ENCODE measurements at places on chromosomes 3 and 15.
A peak's percentile ranks its signal among the peaks of the same experiment; 100 is the strongest.

- DNase-seq, result no peak
Observed at GRCh38 chr3:99663977-99664376, 25.6 kb downstream of the COL8A1 start.

DNA sequence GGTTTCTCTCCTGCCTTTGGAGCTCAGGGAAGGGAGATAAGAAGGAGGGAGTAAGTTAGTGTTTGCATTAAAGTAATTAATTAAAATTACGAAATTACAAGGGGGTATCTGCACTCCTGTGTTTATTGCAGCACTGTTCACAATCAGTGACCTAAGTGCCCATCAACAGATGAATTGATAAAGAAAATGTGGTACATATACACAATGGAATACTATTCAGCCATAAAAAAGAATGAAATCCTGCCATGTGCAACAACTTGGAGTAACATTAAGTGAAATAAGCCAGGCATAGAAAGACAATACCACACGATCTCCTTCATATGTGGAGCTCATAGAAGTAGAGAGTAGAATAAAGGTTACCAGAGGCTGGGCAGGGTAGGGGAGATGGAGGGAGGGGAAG lies 202.0 kb downstream of the SHQ1 start:
- no peak for DNase-seq

DNA sequence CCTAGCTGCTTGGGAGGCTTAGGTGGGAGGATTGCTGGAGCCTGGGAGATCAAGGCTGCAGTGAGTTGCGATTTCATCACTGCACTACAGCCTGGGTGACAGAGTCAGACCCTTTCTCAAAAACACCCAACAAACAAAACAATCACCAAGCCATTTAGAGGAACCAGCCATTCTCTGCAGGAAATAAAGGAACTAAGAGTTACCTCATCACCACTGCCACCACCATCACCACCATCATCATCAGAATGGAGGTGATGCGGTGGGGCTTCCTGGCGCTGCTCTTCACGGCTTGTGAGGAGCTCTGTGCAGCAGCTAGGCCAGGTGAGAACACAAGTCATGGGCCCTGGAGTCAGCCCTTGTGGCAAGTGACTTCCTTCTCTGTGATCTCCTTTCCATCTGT lies 37.7 kb upstream of the KLHL25 start:
- DNase-seq, result no peak

DNA sequence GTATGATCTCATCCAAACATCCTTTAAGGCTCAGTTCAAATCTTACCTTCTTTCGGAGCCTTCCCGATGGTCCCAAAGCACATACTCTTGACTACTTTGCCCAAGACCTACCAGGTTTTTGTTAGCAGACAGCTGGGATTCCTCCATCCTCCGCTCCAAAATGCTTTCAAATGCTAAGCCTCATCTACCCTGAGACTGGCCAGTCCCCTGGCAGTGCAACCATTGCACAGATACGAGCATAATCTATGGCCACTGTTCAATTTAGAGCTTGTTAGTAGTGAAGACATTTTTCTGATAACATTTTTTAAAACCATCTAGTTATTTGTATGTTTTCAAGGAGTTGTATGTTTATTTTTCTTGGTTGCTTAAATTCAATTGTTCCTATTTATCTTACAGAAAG lies 264.4 kb upstream of the NR2F2 start:
- no peak for DNase-seq

GRCh38 chr15:38012894-38013293 lies 78.5 kb downstream of the TMCO5A start:
- no peak for DNase-seq

DNA sequence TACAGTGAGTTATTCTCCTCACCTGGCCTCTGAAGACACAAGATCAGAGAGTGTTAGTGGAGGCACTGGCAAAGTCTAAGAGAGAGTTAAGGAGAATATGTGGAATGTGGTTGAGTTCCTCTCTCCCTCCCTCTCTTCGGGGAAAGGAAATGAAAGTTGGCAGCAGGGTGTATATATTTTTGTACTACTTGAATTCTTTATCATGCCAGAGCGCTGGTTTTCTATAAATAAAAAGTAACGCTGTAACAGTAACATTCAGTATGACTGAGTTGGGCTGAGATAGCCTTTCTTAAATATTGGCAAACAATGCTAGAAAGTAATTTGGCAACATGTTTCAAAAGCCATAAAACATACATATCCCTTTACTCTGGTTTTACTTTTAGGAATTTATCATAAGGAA lies 77.5 kb upstream of the TNFAIP8L3 start:
- no peak for DNase-seq

DNA sequence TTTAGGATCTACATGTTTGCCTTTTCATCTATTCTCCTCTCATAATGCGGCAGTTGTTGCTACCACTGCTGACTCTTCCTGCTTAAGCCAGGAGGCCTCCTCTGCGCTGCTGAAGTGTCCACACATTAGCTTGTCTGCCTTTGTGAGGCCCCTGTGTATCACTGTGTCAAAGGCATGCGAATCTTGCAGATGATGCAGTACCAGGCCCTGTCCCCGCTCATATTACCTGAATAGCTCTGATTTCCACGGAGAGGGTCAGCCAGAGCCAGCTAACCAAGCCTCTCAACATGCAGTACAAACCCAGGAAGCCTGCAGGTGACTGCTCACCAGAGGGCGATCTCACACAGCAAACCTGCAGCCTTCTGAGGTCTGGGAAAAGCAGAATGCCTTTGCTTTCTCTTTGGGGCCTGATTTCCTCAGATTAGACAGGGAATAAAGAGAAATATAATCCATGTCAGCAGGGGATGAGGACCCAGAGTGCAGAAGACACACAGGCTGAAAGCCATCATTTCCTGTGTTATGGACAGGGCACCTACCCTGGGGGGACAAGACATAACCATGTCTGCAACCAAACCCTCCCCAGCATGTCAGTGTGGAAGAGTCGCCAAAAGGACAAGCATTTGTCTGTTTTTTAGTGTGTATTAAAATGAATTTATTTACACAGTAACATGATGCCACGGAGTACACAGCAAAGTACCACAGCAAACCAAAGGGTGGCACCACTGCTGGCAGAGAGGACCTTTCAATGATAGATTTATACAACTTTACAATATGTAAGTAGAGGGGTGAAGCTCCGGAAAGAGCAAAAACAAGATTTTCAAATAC lies 36.8 kb upstream of the TSPAN3 start:
- DNase-seq, result peak; percentile 62

- peak; percentile 92 for DNase-seq
Observed at GRCh38 chr15:99486371-99487336, 79.1 kb upstream of the MEF2A start.

GRCh38 chr3:186472456-186473008 lies 71.6 kb downstream of the CRYGS start:
- no peak for DNase-seq

DNA sequence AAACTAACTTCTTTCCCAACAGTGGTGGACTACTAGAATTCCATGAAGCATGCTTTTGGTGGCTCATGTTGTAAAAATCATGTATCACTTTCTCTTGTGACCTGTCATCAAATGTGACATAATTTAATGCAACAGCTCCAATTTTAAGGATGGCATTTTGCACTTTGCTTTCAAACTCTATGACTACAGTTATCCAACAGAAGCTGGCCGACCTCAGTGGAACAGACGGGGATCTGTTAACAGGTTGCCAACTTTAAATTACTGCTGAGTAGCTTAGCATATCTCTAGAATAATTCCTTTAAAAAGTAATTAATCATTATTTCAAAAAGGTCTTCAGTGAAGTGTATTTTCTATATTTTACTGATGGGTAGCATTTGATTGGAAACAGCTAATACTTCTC lies 907.4 kb downstream of the FHIT start:
- no peak for DNase-seq

GRCh38 chr3:127525373-127525772 lies 65.2 kb downstream of the TPRA1 start:
- DNase-seq, result no peak

GRCh38 chr3:29758434-29759322 lies 477.8 kb downstream of the RBMS3 start:
- no peak for DNase-seq

Measured in NCI-H2171 treated with DMSO at 0.1 percent for 48 hours (cell line).